SHP77 treated with DMSO at 0.1 percent for 48 hours (cell line): ENCODE measurements at places on chromosomes 2 and 18.
A peak's percentile ranks its signal among the peaks of the same experiment; 100 is the strongest.

GRCh38 chr18:58180738-58181353 is 136.8 kb downstream of the NEDD4L start:
- DNase-seq = peak; percentile 21

DNA sequence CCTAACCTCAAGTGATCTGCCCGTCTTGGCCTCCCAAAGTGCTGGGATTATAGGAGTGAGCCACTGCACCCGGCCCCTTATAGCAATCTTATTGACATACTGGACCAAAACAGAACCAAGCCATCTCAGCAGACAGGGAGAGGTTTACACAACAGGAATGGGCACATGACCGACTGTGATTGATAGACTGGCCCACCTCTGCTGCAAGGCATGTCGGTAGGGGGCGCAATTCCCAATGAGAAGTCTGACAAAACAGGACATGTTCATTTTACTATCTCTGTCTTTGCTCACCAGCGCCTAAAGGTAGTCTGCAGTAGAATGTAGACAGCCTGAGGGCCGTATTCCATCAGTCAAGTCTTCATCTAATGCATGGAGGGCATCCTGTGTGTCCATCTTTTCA is 2.0 kb downstream of the LYPD6B start:
- no peak for DNase-seq

DNA sequence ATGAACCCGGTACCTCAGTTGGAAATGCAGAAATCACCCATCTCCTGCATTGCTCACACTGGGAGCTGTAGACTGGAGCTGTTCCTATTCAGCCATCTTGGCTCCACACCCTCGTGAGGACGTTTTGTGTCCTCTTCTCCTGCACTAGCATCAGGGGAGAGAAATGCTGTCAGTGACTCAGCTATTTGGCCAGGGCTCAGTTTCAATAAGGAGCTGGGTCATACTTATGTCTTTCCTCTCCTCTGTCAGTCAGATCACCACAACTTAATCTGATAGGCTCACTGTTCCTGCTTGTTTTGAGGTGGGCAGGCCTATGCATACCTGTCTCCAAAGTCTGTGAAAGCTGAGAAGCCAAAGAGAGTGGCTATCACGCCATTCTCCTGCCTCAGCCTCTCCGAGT is 921.2 kb downstream of the DCC start:
- no peak for DNase-seq

DNA sequence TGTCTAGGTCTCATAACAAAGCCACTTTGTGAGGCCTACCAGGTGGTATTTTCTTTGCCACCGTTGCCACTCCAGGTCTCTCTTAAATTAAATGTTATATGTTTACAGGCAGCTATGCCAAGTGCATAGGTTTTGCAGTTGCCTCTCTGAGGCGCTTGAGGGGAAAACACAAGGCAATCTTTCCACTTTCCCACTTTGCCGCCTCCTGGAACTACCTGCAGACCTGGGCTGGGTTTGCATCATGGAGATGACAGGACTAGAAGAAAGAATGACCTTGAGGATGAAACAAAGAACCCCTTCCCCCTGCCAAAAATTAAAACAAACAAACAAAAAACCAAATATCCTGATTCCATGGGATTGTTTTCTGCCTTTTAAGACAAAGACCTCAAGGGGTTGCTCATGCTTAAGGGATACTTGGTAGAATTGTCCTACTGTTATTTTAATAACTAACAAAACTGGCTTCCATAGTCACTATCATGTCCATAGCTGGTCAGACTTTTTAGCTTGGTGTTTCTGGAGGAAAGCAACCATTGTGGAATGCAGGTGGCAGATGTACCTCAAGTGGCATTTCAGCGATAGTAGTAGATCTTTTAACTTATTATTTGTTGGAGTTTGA is 159.9 kb downstream of the PRPF40A start:
- DNase-seq = no peak

DNA sequence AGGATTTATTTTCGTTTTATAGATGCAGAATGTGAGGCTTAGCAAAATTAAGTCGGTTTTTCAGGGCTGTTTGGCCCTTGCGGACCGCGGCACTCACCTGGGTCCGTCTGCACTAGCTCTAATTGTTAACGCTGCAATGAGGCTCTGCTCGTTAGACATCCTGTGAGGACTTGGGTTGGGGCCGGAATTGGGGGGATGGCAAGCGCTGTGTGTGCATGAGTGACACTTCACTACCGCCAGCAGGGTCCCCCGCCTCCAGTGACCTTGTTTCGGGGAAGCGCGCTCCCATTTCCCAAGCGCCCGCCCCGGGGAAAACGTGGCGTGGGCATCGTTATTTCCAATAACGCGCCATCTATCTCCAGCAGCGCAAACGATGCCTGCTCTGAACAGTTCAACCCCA is 54.2 kb downstream of the KCNG2 start:
- no peak for DNase-seq

GRCh38 chr2:132519566-132519965 is 103.0 kb downstream of the GPR39 start:
- DNase-seq = no peak

DNA sequence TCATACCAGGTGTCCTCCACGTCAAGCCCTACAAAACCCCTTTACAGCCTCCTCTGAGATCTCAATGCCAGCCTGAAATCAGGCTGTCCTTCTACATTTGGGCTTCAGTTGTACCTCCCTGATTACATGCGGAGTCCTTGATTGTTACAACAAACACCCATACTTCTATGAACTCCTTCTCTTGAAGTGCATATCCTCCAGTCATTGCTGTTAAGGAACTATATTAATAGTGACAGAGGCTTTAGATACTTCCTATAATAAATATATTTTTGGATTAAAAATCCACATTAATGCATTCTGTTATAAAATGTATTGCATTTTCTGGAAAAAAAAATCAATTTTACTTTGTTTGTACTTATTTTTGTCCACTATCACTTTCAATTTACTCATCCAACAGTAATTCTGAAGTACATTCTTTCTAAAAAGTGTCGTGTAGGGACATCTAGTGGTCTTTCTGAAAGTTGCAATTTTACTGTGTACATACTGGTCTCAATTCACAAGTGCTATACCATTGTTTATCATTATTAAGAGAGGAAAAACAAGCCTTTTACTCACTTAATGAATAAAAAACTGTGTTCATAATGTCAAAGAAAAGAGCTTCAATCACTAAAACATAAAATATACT is 316.4 kb downstream of the DSEL start:
- peak; percentile 61 for DNase-seq

DNA sequence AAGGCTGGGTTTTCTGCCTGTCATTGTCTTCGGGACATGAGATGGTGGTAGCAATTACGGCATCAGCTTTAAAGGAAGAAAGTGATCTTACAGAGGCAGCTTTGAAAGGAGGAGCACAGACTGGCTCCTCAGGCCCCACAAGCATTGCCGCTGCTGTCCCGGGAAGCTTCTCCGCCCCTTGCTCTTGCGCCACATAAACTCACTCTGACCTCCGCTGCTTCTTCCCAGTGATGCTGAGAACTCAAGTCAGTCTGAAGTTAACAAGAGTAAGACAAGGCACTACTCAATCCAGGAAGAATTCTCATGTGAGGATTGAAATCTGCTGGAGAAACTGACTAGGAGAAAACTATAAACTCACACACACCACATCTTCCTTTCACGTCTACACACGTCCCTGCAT is 112.4 kb upstream of the RIOK3 start:
- DNase-seq = no peak
